ENCODE measurements at places on chromosomes 5 and 9.
A peak's percentile ranks its signal among the peaks of the same experiment; 100 is the strongest.

DNA sequence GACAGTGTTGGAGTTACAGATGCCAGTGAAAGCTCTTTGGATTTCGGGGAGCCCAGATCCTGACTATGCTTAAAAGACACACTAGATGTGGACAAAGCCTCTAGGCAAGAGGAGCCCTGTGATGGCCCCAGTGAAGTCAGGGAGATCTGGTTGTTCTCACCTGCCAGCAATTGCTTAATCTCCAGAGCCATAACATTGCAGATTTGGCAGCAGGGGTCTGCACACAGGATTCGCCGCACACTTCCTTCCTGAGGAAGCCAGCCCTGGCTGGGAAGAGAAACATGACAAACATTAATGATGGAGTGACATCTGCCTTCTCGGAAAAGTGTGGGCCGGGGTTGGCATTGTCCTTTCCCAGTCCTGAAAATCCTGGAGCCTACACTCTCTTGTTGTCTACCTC, 65.2 kb upstream of the PHF24 start:
- no peak for DNase-seq

- DNase-seq: no peak
Observed at GRCh38 chr5:41878643-41879478, 8.6 kb upstream of the OXCT1 start.

GRCh38 chr9:20550326-20550725, 72.0 kb downstream of the MLLT3 start:
- DNase-seq: no peak

DNA sequence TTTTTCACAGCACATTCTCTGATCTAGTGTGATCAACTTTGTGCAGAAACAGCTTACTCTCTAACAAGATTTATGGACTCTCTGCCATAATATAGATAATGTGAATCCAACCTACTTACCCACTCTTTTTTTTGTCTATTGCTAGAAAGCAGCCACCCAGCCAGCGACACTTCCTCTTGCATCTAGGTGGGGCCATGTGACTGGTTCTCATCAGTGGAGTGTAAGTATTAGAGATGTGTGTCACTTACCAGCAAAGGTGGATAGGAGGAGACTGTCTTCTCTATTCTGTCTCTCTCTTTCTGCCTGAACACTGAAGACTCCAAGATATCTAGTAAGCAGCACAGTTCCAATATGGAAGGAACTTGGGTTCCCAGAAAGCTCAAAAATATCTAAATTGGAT, 174.8 kb downstream of the MCTP1 start:
- no peak for DNase-seq

GRCh38 chr9:126688617-126689016, 74.9 kb downstream of the LMX1B start:
- DNase-seq: no peak

DNA sequence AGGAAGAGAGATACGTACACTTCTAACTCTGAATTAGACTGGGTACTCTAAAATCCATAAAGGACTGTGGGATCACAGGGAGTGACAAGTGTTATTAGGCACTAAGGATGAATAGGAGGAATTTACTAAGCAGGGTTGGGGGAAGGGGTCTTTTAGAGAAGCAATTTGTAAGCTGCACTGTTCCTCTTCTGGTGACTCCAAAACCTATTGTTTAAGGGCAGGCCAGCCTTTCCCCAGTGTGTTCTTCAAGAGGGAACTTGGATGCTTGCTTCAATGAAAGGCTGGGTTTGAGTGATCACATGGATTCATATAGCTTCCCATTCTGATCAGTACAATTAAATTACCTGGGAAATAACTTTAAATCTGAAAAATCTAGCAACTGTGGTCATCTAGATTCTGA, 71.8 kb downstream of the STX17 start:
- DNase-seq: no peak

DNA sequence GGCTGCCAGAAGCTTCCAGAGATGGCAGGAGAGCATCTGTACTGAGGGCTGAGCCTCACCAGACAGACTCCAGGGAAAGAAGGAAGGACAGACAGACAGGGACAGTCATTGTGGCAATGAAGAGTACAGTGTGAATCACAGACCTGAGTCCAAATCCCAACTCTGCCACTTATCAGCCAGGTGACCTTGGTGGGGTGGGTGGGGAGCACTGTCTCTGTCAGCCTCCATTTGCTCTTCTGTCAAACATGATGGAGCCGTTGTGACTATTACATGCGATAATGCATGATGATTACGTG, 85.9 kb upstream of the FSTL4 start:
- DNase-seq: no peak

GRCh38 chr5:127567026-127567768, 49.8 kb downstream of the PRRC1 start:
- DNase-seq: no peak

DNA sequence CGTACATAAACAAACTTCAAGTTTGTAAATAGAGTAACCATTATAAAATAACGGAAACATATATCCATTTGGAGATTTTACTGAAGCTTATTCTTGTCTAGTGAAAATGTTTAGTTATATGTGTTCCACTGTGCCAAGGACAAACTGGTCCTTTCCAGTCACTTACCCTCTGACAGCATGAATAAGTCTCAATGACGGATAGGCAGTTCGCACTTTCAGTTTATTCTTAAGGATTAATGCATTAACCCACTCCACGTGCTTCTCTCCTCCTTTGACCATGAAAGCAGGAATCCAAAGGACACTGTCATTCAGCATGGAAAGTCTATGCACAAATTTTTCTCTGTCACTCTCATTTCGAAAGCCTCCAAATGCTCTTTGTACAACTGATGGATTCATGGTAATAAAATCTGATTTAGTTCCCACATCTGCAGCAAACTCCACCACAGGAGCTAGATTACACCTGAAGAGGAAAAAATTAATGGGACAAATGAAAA, 47.1 kb downstream of the ST8SIA4 start:
- DNase-seq: no peak

DNA sequence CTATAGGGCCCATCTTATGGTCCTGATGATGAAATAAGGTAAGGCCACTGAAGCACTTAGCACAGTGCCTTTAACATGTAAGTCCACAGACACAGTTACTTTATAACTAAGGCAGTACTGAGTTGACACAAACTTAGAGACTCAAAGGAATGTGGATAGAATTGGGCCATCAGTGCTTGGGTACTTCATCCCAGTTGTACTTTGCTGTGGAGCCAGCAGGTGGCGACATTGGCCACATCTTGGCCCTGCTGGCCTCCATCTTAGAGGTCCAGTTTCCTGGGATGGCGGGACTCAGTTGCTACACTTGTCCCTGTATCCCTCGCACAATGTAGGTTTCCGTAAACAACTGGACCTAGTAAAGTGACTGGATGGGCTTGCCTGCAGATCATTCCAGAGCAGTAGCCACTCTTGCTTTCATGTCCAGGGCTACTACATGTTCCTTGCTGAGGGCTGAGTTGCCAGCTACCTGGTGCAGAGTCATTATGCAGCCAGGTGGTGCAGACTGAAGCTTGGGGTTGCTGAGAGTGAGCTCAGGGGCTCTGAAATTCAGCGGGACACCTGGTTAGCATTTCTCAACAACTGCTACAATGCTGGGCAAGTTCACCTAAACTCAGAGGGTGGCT, 10.6 kb downstream of the MTAP start:
- peak; percentile 45 for DNase-seq

DNA sequence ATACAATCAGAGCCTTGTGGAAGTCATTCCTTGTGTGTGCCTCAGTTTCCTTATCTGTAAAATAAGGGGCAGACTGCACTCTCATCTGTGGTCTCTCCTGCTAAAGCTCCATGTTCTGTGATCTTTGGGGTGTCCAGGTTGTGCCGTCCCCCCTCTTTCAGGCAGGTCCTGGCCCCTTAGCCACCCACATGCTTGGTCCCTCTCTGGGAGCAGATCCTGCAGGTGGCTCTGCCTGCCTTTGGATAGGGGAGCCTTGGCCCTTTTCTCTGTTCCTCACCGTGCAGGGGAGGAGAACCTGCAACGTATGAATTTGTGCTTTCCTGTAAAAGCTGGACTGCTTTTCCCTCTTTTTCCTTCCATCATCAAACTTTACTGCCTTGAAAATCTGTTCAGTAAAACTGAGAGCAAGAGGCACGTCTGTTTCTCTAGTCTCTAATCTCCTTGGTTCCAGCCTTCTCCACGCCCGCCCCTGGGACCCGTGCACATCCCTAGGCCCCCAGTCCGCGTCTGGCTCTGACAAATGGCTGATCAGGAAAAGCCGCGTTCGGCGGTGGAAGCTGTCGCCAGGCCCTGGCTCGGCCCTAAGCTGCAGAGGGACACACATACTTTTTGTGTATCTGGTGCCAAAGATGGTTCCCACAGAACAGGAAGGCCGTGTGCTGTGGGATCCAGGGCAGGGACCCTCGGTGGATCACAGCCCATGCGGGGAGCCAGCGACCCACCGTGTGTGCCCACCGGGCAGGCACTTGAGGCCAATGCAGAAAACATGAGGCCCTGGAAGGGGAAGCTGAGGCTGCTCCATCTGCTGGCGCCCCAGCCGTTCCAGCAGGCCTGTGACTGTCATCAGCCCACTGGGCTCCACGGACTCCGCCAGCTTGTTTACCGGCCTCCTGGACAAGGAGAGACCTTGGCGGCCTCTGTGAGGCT, 43.4 kb upstream of the COL5A1 start:
- no peak for DNase-seq

DNA sequence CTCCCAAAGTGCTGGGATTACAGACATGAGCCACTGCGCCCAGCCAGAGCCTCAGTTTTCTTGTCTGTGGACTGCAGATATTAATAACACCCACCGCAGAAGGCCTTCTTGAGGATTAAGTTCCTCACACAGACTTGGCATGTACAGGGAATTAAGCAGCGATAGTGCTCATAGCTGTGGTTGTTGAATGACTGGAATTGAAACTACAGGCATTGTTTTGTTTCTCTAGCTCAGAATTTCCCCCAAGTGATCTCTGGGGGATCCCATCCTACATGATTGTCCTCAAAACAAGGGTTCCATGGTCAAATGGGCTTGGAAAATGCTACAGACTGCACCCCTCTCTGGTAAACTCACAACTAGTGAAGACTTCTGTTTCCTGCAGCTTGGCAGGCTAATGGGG, 44.2 kb upstream of the TDRD7 start:
- no peak for DNase-seq

DNA sequence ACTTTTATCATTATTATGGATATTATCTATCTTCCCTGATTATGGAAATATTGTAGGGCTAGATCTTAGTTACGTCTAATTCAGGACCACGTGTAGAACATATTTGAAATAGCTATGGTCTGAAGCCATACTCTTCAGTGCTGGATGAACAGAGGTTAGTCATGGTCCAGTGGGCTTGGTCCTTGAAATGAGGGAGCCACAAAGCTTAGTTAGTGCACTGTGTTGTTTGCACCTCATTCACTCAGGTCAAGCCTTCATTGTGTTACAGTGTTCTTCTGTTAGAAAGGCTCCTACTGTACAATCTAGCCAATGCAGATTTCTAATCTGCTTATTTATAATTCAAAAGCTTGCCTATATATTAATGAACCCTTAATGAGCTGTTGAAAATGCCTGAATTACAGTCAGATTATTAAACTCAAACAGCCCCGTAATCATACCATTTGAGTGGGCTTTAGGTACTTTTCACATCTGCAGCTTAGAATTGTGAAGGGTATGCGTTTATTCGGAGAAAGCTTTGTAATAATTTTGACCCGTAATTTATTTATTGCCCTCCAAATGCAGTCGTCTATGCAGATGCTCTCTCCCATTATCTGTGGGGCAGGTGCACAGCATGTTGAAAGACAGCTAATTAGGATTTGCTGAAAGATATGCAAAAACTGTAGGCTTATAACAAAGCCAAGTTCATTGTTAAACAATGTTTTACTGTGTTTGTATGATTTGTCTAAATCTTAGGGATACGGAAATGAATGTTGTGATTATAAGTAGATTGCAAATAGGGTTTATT, 164.9 kb downstream of the PBX3 start:
- no peak for DNase-seq

DNA sequence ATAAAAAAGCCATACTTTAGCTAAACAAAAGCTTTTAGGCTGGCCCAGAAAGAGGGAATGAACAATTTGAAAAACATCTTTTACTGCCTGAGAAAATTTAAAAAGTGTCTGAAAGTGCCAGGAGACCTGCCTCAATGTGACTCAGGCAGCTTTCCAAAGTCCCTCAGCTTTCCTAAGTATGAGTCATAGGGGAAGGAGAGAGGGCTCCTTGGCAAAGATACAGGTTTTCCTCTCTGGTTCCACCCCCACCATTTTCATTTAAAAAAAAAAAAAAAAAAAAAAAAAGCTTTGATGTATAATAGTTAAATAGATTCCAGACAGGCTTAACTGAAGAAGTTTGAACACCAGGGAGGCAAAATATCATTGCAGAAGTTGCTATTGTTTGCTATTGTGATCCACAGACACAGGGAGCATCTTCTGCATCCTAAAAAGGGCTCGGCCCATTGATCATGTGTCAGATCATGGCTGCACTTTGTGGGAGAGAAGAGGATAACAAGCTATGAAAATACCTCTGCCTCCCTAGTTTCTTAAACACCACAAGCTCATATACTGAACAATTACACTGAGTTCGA, 71.5 kb downstream of the MRPS27 start:
- DNase-seq: no peak
